IPS-NIHi11 (cell line): ENCODE measurements at places on chromosomes 3 and 15.

GRCh38 chr3:105785803-105786202 lies 83.0 kb downstream of the CBLB start:
- no peak for DNase-seq

DNA sequence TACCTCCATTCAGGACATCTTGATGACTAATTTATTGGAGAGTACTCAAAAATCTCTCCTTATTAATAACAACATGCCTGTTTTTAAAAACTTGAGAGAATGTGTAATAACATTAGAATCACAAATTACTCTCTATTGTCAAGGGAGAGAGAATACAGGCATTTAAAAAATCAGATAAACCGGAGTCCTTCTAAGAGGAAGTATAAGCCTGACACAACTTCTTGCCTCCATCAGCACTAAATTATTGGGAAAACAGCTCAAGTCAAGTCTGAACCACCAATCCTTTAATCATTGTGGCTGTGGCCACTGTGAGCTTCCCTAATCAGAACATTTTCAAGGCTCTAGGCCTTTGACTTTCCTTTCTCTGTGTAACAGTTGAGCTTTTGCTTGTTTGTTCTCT lies 38.0 kb downstream of the SSR3 start:
- no peak for DNase-seq

- DNase-seq: no peak
Measured at GRCh38 chr3:124657138-124657537, 73.1 kb upstream of the UMPS start.

DNA sequence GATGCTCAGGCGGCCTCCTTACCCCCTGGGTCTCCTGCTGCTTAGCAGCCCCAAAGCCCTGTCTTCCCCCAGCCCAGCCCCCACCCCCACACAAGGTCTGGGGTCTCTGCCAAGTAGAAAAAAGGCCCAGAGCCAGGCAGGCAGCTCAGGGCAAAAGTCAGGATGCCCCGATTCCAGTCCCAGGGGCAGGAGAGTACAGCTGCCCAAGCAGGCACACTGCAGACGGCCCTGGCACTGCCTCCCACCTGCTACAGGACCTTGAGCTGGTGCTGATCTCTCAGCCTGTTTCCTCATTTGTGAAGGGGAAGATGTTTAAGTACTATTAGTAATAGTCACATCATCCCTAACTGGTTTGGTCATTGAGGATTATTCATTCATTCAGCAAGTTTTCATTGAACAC lies 12.6 kb downstream of the TMEM43 start:
- no peak for DNase-seq

GRCh38 chr15:39320355-39320754 lies 260.5 kb upstream of the THBS1 start:
- DNase-seq: no peak

DNA sequence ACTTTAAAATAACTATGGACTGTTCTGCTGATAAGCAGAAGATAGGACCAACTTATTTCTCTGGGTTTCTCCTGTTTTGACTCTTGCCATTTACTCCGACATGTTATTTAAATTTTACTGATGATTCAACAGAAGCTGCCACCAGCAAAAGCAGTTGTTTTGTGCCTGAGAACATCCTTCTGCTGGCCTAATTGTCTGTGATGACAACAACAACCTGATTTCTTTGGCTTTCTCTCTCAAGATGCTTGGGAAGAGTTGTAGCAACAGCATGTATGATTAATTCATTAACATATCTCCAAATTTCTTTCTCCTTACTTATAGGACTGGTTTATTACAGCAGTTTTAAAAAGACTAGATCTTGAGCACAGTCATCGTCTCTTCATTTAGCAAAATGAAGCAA lies 36.9 kb upstream of the DYNC1LI1 start:
- DNase-seq: no peak

DNA sequence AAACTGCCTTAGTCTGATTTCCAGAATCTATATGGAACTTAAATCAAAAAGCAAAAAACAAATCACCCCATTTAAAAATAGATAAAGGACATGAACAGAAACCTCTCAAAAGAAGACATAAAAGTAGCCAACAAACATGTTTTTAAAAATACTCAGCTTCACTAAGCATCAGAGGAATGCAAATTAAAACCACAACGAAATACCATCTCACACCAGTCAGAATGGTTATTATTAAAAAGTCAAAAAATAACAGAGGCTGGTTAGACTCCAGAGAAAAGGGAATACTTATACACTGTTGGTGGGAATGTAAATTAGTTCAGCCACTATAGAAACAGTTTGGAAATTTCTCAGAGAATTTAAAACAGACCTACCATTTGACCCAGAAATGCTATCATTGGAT lies 367.9 kb downstream of the ZIC4 start:
- DNase-seq: no peak

DNA sequence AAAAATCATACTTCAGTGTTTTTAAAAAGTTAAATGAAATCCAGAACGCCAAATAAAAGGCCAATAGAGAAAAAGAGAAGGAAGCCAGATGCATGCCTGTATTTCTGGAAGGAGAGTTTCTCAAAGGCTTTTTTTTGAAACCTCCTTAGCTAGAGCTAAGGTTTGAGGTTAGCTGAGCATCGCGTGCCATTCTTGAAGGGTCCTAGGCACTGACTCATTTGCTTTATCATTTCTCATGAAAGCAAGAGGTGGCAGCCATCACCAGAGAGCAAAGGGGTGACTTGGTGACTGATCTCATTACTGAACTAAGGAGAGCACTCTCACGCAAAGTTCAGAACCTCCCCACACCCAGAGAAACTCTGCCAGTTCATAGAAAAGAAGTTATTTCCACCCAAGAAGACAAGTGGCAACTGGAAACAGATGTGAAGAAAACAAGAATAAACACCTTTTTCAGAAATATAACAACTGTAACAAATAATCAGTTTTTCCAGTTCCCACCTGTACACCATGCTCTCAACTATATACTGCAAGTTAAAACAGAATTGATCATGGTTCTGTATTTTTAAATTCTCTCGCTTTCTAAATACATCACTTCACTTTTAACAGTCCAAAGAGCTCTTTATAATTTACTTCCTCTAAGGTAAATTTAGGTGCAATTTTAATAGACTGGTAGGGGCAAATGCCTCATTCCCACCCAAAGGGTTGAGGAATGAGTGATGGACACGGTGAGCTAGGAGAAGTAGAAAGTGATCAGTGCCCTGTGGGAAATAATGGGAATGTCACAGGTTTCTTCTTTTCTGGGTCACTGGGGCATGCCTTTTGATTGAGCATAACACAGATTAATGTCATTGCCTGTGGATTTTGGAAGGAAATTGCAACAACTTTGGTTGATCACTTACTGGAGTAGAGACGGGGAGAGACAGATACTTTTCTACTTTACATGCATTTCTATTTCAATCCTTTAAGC lies 24.7 kb downstream of the GPR15 start:
- DNase-seq: no peak

DNA sequence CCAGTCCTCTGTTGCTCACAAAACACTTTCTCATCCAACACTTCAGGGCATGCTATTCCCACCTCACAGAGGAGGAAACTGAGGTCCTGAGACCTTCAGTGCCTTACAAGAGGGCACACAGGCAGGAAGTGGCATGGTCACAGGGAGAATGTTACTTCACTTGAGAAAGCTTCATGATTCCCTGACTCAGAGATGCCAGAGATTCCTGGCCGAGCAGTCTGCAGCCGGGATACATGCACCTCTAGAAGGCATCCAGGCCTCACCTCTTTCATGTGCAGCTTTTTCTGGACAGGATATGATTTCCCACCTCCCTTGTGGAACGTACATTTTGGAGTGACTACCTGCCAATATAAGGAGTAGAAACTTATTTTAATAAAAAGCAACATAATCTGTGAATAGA lies 2.8 kb upstream of the SST start:
- no peak for DNase-seq

DNA sequence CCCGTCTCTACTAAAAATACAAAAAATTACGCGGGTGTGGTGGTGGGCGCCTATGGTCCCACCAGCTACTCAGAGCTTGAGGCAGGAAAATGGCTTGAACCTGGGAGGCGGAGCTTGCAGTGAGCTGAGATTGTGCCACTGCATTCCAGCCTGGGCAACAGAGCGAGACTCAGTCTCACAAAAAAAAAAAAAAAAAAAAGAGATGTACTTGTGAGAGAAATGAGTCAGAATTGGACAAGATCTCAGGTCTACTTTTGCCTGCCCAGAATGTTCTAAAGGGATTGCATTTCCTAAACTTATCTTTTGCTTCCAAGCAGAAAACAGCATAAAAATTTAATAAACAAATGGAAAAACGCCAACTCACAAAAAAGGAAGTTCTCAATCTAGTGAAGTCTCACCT lies 167.5 kb downstream of the NR2F2 start:
- DNase-seq: no peak

- DNase-seq: no peak
Measured at GRCh38 chr3:173096140-173096539, 44.9 kb downstream of the SPATA16 start.

- no peak for DNase-seq
Measured at GRCh38 chr3:57805266-57805665, 49.2 kb downstream of the SLMAP start.

- DNase-seq: no peak
Measured at GRCh38 chr3:129936757-129937156, 37.8 kb upstream of the TRH start.

DNA sequence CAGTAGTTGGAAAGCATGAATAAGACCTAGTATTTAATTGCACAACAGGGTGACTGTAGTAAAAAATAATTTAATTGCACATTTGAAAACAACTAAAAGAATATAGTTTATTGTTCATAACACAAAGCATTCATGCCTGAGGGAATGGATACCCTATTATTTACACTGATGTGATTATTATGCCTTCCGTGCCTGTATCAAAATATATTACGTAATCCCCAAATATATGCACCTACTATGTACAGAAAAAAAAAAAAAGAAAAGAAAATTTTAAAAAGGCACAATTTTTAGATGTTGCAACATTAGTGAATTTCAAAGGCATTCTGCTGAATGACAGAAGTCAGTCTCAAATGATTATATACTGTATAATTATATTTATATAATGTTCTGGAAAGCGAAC lies 647.2 kb upstream of the BCHE start:
- no peak for DNase-seq

- DNase-seq: no peak
Measured at GRCh38 chr3:171690281-171690680, 120.0 kb downstream of the PLD1 start.

DNA sequence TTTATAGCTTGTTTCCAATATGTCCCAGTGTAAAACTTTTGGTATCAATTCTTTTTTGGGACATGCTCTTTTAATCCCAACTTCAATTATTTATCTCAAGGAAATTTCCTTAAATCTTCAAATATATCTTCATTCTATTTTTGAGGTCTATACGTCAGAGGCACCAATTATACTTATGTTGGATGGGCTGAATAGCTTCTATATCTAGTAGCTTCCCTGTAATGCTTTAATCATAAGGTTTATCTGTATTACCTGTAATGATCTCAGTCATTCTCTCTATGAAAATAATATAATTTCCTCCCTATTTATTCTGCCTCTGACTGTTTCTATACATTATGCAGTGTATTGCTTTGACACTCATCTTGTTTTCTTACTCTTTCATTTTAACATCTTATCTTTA lies 29.9 kb upstream of the MCCC1 start:
- no peak for DNase-seq

DNA sequence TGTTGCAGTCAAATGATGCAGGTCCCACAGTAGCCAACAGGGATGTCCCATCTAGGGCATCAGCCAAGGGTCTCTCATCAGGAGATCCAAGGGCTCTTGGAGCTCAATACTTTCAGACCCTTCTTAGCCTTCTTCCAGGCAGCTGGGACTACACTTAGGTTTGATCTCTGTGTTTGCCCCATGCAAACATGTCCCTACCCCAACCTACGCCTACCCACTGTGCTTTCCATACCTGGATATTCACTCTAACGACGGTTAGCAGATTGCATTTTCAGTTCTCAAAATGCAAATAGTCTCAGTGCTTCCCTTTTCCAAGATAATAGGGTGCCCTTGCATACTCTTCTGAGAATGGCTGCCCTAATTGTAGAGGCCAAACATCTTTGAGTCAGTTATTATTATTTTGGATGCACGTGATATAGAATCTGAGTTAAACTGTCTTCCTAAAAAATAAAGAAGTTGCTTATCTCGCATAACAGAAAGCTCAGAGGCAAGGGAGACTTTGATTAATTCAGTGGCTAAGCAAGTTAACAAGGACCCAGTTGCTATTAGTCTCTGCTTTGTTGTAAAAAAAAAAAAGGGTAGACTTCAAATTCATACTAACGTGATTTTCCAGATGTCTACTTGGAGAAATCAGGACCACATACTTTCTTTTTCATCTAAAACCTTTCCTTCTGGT lies 1.0 kb upstream of the CEP70 start:
- DNase-seq: no peak

- peak; percentile 29 for DNase-seq
Measured at GRCh38 chr3:36408146-36408545, 27.8 kb downstream of the STAC start.

DNA sequence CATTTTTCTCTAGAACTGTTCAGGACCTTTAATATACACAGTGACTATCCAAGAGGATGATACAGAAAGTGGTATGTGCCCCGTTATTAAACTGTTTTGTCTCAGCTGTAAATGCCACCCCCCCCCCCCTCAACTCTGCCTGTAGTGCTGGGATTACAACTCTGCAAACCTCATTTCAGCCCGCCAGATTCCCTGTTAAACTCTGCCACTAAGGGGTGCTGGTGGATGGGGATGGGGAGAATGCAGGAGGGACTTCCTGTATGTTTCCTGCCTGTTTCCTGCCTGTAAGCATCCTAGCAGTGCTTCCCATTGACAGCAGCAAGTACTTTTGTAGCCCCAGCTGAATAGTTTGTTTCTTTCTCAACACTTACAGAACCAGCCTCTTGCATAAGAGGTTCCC lies 301.7 kb upstream of the RORA start:
- DNase-seq: peak; percentile 20

- DNase-seq: no peak
Measured at GRCh38 chr15:89090791-89091626, 2.8 kb downstream of the ABHD2 start.

GRCh38 chr15:68057034-68057433 lies 2.9 kb downstream of the PIAS1 start:
- no peak for DNase-seq

- no peak for DNase-seq
Measured at GRCh38 chr3:166721466-166721865, 658.6 kb downstream of the ZBBX start.

GRCh38 chr15:40259021-40259420 lies 20.2 kb downstream of the PAK6 start:
- DNase-seq: no peak

GRCh38 chr3:152874896-152875749 lies 40.2 kb downstream of the P2RY1 start:
- DNase-seq: no peak

- DNase-seq: peak; percentile 27
Measured at GRCh38 chr15:32936283-32936918, 218.6 kb downstream of the GREM1 start.

- no peak for DNase-seq
Measured at GRCh38 chr3:16374047-16374934, 109.3 kb downstream of the OXNAD1 start.

- no peak for DNase-seq
Measured at GRCh38 chr3:10933805-10934481, 58.6 kb upstream of the SLC6A1 start.

- DNase-seq: peak; percentile 77
Measured at GRCh38 chr15:73677146-73677607, 7.0 kb upstream of the CD276 start.
